ENCODE measurements at places on chromosomes 4 and X.

DNA sequence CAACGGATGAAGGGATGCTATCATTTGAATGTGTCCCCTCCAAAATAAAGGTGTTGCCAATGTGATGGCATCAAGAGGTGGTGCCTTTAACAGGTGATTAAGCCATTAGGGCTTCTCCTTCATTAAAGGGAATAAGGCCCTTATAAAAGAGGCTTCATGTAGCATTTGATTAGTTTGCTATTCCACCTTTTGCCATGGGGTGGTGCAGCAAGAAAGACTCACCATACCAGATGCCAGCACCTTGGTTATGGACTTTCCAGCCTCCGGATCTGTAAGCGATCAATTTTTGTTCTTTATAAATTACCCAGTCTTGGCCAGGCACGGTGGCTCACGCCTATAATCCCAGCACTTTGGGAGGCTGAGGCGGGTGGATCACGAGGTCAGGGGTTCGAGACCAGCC, 7.9 kb upstream of the SLC25A43 start:
- peak; percentile 17 for DNase-seq

DNA sequence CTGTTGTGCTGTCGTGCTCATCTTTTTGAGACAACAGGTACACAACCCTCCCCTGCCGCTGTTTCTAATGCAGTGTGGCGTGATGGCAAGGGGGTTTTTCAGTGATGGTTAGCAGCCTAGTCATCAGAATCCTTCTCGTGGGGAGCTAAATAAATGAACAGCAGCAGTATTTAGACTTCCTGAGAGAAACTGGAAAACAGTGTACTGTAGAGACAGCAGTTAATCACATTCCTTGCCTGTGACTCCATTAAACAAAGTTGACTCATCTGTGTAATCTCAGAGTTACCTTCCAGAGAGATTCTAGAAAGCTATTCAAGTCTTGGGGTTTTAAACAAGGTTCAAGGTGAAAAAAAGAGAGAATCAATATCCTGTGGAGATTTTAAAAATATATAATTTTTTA, 1753.2 kb upstream of the PCDH7 start:
- DNase-seq, result no peak

GRCh38 chr4:123922847-123923246, 526.3 kb downstream of the SPRY1 start:
- DNase-seq, result no peak

DNA sequence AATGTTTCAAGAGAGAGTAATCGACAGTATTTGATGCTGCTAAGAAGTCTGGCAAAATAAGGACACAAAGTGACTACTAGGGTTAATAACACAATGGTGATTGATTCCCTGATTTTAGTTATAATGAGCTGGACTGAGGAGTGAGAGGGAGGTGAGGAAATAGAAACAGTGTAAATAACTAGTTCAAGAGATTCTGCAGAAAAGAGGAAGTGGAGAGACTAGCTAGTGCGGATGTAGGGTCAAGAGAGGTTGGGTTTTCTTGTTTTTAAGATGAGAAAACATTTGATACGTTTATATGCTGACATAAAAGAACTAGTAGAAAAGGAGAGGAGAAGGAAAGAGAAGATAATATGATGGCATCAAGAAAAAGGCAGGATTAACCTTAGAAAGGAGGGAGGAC, 12.2 kb upstream of the TRPC5 start:
- DNase-seq, result no peak

DNA sequence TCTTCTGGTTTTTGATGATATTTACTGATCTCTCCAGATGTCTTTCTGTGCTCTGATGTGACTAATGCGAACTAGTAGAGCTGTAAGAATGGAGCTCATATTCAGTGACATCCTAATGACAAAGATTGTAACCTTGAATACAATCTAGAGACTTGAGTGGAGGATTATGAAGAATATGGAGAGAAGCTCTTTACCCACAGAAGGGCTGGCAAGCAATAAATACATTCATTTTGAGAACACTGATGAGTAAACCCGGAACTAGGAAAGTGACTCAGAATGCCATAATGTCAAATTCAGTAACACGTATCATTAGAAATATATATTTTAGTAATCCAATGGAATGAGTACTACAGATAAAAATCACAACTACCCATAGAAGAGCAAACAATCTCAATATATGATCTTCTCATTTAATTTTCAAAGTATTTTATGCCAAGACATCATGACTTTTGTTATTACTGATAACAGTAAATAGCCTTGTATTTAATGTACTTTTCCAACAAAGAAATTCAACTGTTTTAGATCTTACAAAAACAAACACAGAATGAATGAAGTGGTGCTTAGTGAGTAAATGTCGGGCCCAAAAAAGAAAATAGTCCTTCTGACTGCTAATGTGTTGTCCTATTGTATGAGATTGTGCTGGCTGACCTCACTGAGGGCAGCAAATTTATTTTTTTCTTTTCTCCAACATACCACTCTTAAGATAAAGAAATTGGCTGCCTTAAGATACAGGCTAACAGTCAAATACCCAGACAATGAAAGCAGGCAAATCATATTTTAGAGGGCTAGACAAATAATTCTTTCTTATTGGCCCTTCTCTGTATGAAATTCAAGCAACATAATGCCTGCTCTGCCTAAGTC, 49.2 kb upstream of the HDAC8 start:
- DNase-seq, result no peak

- DNase-seq, result no peak
Measured at GRCh38 chr4:142549726-142550463, 296.2 kb downstream of the INPP4B start.

GRCh38 chr4:10687526-10687925, 3.0 kb upstream of the CLNK start:
- no peak for DNase-seq

DNA sequence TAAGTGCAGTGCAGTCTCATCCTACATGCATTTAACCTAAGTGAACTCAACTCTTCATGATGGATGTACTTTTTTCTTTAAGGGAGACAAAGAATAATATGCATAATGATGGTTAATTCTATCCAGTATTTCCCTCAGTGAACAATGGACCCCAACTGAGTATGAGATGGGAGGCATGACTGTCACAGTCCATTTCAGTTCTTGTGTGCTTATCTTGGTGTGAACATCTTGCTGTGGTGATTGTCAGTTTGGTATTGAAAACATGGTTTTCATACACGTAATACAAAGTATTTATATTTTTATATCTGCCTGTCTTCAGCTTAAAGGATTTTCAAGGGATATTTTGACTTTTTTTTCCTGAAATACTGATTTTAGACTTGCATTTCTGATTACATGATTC, 72.0 kb upstream of the NDUFC1 start:
- no peak for DNase-seq

- no peak for DNase-seq
Measured at GRCh38 chr4:109912706-109913595, at the start of gene EGF. TSS of gene EGF (plus strand) at chr4:109912883. CDS start at chr4:109913336, 453 bp downstream.

DNA sequence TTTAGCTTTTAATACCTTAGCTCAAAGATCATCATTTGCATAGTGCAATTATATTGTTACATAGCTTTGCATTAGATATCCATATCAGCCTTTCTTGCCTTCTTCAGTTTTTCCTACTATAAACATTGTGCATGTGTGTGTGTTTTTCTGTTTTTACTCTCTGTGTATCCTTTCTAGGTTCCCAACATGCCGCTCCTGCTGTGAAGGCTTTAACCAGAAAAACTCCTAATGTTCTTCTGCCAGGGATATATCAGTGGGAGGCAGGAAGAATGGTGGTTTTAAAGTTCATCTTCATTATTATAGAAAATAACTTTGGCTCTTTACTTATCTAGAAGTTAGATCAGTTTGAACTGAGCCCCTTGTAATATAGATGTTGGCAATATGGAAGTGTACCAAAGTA, 61.2 kb downstream of the CPE start:
- DNase-seq, result no peak

DNA sequence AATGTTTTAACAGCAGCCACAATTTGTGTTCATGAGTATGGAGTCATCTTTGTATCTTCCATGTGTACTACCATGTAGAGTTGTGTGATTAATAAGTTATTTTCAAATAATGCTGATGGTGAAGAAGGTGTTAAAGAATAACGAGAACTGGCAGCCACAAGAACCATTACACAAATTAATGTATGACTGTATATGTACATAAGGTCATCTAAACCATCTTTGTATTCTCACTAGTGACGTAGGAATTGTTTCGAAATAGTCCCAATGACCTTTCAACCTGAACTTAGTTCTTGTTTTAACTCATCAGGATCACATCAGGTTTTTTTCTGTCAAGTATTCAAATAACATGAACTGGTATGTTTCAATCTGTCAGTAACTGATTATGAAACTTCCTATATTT, 48.3 kb upstream of the NOCT start:
- no peak for DNase-seq

GRCh38 chr4:174154215-174154854, 129.1 kb downstream of the FBXO8 start:
- DNase-seq, result no peak

GRCh38 chr4:53307819-53308780, 57.8 kb downstream of the SCFD2 start:
- no peak for DNase-seq

DNA sequence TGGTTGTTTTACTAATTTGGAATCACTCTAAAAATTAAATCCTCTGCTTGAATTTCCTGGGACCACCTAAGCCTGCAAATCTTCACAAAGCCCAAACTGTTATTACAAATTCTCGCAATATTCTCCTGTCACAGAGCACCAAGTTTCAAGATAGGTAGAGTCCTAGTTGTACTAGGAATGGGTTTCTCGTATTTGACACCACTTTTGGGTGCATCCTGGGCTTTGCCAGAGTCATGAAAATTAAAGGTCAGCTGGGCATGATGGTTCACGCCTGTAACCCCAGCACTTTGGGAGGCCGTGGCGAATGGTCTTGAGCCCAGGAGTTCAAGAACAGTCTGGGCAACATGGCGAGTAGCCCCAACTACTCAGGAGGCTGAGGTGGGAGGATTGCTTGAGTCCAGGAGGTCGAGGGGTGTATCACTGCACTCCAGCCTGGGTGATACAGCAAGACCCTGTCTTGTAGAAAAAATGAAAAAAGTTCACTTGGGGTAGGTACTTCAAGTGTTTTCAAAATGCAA, 30.6 kb upstream of the MANBA start:
- no peak for DNase-seq

DNA sequence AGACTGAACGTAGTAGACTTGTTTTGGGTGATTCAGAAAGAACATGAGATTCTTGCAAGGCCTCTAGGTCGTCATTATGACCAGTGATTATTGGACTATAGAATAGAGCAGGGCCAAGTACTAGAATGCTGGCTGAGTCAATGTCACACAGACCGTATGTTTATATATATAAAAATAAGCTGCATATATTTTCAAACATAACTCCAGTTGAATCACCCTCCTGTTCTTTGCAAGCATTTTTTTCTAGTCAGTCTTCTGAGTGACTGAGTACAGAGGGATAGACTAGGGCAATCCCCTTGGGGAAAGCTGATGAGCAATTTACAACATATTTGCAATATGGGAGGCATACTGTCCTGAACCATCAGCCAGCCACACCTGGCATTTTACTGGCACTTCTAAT, 48.4 kb upstream of the PRPS1 start:
- no peak for DNase-seq

DNA sequence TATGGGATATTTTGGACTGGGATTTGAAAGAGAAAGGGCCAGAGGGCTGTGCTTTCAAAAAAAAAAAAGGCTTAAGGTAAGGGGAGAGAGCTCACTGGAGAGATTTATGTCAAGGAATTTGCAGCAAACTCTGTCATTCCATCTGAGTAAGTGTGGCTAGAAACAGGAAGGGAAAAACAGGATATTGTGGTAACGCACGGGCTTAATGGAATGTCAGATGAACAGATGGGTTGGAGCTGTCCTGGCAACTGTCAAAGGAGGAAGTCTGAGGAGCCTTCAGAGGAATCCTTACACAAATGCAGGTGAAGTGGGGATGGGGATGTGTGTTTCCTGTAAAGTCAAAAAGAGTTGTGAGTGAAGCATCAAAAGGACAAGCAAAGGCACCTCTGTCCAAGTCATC, 15.1 kb upstream of the NKX3-2 start:
- no peak for DNase-seq

- DNase-seq, result no peak
Measured at GRCh38 chr4:95643627-95644026, 94.9 kb upstream of the UNC5C start.

GRCh38 chr4:144948009-144948408, 150.0 kb downstream of the ANAPC10 start:
- no peak for DNase-seq

GRCh38 chr4:159144112-159144694, 41.3 kb downstream of the RAPGEF2 start:
- no peak for DNase-seq

Data from RPMI8226 (cell line).